RWPE1 (cell line): ENCODE measurements at places on chromosomes 2 and 18.

GRCh38 chr2:66478731-66479316, 43.9 kb downstream of the MEIS1 start:
- no peak for DNase-seq

DNA sequence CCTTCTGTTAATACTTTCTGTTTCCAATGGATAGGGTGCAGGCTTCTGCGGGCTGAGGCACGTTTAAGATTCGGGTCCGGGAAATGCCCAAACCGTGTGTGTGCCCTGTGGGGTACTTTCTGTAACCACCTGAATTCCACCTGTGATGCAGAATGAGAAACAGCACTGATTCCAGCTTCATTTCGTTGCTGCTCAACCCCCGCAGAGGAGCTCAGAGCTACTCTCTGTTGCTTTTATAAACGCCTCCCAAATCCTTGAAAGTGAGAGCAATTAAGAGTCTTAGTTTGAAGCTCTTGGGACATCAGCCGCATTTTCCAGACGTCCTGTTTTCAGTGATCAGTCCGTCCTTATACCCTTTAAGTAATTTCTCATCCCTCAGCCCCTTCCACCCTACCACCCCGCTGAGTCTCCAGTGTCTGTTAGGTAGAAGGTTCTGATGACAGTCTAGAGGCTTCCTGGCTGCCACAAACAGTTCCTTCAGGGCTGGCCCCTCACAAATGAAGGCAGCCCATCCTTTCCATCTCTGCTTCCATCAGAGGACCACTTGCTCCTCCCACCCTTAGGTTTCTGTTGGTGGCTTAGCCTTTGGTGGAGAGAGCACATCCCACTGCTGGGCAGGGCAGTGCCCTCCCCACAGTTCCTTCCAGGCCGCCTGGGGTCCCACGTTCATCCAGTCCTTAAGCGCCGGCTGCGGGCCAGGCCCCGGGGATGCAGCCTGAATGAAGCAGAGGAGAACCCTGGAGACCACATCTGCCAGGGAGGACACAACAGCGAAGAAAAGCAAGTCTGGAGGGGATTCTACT, 230.1 kb downstream of the SEPTIN10 start:
- no peak for DNase-seq

DNA sequence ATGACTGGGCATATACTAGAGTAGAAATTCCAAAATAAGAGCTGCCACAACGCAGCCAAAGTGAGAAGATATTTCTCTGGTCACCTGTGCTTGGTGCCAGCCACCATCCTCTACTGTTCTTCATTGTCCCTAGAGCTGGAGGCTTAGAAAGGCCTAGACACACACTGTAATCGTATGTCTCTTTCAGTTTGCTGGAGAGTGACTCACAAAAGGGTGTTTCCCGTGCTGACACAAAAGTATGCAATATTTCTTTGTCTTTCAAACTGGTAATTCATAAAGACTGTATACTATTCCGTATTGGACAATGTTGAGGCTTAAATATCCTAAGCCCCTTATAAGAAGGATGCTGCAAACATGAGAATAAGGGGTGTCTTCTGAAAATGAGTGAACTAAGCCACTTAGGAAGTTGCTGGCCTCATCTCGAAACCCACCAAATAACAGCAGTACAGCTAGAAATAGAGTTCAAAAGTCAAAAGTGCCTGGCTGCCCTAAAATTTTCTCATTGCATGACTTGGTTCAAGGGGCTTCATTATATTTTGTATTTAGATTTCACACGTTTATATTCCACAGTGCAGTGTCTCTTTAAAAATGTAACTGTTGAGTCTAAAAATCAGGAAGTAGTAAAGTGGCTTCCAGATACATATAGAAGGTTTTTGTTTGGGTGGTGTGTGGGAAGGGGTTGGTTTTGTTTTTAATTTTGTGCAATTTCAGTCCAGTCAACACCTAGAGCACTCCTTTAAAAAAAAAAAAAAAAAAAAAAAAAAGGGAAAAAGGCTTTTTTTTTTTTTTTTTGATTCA, 601.1 kb downstream of the ARHGAP15 start:
- DNase-seq = peak; percentile 30

DNA sequence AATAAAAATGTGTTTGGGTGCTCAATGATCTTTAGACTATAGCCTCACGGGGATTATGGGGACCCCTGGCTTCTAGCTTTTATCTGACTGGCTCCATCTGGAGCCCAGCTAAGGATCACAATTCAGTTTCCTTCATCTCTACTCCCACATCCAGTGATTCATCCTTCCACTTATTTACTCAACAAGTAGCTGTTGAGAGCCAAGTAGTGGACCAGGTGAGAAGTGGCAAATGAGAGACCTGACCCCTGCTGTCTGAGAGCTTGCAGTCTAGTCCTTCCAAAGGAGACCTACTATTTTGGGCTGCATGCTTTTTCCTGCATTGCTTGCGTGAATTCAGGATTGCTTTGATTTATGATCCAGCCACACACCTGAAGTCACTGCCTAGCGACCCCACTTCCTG, 10.7 kb upstream of the DSG3 start:
- DNase-seq = no peak

DNA sequence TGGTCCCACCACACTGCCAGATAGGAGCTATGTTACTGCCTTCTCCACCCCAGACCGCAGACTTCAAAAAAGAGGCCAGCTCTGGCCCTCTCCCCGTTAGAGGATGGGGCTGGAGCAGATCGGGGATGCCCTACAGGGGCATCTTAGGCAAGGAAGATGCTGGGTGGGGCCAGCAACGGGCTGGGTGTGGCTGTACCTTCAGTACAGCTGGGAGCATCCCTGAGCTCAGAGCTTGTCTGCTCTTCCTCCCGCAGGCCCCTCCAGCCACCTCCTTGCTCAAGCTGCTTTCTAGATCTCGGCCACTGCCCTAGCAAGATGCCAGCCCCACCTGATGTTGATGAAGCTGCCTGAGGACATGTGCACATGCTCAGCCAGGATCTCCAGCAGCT, 9.8 kb downstream of the PTPRN start:
- no peak for DNase-seq

DNA sequence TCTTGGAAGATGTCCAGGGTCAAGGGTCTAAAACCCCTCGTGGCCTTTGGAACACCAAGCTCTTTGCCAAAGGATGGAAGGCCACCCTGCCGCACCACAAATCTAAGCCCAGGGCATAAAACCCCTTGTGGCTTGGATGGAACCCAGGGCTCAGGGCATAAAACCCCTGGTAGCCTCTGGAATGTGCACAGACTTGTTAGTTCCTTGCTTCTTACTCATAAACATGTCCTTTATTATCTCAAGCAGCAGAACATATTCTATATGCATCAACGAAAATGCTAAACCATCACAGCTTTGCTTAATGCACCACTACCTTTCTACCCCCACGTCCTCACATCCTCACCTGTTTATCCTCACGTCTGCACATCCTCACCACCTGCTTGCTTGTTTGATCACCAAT, 998.0 kb downstream of the DSC3 start:
- no peak for DNase-seq

GRCh38 chr18:13165636-13166423, 52.7 kb upstream of the LDLRAD4 start:
- DNase-seq = no peak

- no peak for DNase-seq
Observed at GRCh38 chr18:51757255-51757924, 559.9 kb upstream of the MEX3C start.

GRCh38 chr2:173696274-173696673, 268.9 kb downstream of the SP3 start:
- DNase-seq = no peak

GRCh38 chr2:75523313-75524275, 37.1 kb downstream of the EVA1A start:
- peak; percentile 85 for DNase-seq

GRCh38 chr18:64110692-64111480, 38.0 kb downstream of the LINC00305 start:
- DNase-seq = no peak

GRCh38 chr2:17229414-17229813, 288.8 kb downstream of the RAD51AP2 start:
- DNase-seq = no peak

DNA sequence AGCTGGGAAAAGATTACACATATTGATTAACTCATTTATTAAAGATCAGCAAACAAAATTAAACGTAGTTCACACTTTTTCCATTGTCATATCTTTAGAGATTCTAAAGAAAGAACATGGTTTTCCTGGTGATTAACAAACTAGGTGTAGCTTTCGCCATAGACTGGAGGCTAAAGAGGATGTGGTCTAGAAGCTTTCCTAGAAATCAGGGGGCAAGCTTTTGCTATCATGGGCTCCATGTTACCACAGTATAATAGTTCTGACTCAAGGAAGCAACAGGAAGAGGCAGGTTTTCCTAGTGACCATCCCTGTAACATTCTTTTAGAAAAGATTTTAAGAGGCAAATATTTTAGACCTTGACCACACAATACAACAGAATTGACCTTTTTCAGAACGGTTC, 232.7 kb downstream of the METTL4 start:
- no peak for DNase-seq

GRCh38 chr18:23701544-23702064, 12.4 kb downstream of the LAMA3 start:
- DNase-seq = no peak

GRCh38 chr2:150400849-150401248, 86.6 kb downstream of the RND3 start:
- DNase-seq = no peak

- no peak for DNase-seq
Observed at GRCh38 chr2:6885551-6885950, 8.0 kb downstream of the RSAD2 start.

GRCh38 chr2:37833423-37833822, 91.7 kb upstream of the RMDN2 start:
- DNase-seq = no peak

DNA sequence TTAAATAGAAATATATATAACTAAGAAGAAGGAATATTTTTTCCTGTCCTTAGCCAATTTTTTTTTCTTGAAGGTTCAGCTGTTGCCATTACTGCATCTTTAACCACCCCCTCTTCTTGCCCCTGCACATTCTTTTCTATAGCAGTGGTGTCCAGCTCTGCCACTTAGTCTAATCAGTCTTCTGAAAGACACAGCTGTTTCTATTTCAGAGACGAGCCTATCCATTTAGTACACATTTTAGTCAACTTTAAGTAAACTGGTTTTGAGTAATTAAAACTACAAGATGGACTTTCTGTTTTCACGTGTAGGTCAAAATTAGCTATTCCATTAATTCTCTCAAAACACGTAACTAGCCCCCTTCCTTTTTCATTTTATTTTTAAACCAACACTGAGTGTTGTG, 21.0 kb downstream of the SPOPL start:
- no peak for DNase-seq

DNA sequence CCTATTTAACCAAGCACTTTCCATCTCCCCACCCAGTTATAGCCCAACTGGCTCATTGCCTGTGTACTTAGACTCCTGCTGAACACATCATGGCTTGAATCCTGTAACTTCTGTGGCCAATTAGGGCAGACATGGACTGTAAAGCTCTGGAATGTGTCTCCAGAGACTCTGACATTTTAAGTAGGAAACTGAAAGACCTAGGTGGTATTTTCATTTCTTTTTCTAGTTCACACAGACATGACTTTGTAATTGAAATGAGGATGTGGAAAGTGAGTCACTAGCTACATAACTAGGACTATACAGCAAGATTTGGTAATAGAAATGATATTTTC, 12.2 kb downstream of the DOK1 start:
- DNase-seq = no peak

GRCh38 chr18:51250006-51250405, 52.5 kb upstream of the MEX3C start:
- DNase-seq = no peak

DNA sequence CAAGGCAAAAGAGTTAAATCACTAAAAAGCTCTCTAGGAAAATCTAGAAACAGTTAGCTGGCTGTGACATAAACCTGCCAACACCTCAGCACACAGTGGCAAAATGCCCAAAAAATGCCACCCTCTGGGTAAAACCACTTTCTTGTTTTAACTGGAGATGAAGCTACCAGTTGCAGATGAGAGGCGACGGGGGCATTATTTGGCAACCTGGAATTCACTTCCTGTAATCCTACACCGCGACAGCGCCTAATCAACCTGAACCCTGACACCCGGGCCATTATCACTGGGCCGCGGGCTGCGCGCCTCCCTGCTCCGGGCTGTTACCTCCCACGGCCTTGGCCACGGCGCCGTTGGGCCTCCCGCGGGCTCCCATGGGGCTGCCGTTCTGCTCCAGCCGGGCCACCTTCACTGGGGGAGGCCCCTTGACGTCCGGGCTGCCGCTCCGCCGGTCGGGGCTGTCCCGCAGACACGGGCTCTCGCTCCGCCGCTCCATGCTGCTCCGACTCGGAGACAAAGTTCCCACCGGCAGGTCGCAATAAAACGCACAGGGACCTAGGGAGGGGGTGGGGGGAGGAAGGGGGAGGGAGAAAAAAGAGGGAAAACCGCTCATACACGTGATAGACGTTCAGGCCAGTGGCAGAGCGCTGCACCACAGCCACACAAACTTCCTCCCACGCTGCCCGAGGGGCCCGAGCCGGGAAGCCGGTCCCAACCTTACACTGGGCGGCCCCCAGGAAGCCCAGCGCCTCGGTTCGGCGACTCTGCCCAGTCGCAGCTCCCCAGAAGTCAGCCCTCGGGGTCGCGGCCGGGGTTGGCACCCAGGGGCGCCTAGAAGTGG, 2.0 kb downstream of the SATB2 start:
- peak; percentile 55 for DNase-seq

GRCh38 chr2:189549449-189549832, 31.1 kb downstream of the SLC40A1 start:
- no peak for DNase-seq

GRCh38 chr2:232502911-232503808, 15.5 kb upstream of the ECEL1 start:
- peak; percentile 33 for DNase-seq
